ENCODE measurements at places on chromosomes 11 and 22. TPM values are rescaled to one million over a fixed set of nuclear protein-coding genes. Genes with fewer than 3 reads are reported as not detected.

DNA sequence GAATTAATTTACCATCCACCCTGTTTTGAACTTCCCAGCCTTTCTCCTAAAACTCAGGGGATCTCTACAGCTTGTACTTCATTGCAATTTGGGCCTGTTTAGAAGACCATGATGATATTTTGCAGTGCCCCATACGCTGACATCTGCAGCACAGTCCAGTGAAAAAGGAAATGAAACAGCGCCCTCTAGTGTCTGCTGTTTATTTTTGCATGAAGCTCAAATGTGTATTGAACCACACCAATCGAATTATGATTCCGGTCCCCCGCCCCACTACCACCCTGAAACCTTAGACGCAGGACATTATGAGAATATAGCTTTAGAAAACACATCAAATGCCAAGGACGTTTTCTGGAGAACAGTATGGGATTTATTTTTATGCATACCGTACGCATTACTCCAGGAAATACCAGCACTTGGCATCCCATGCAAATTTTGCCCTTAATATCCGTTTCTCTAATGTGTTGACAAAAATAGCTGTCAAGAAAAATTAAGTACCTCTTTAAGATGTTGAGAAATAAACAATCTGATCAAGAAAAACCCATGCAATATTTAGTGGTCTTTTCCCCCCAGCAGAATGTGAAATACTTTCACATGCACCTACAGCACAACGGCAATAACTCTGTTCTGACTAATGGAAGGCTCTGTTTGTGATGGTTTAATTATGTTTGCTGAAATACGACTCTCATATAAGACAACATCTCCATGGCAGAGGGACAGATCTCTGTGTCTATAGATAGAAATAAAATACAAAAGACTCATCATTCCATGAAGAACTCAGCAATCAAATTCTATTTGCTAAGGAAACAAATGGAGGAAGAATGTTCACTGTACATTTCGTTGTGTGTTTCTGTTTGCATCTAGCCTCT, 93.9 kb downstream of the TECTA start:
- peak; percentile 63 for DNase-seq
- H3K36me3 ChIP-seq = no peaks in the 10 kb centered on the region
- peaks cover 12% of the 10 kb centered on the region for H3K27me3 ChIP-seq
- H3K4me1 ChIP-seq = no peaks in the 10 kb centered on the region
- no peak overlapping the region for H3K27ac ChIP-seq

DNA sequence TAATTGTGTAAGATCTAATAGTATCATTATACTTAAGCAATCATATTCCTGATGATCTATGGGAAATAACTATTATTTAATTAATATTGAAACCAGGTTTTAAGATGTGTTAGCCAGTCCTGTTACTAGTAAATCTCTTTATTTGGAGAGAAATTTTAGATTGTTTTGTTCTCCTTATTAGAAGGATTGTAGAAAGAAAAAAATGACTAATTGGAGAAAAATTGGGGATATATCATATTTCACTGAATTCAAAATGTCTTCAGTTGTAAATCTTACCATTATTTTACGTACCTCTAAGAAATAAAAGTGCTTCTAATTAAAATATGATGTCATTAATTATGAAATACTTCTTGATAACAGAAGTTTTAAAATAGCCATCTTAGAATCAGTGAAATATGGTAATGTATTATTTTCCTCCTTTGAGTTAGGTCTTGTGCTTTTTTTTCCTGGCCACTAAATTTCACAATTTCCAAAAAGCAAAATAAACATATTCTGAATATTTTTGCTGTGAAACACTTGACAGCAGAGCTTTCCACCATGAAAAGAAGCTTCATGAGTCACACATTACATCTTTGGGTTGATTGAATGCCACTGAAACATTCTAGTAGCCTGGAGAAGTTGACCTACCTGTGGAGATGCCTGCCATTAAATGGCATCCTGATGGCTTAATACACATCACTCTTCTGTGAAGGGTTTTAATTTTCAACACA, 6.4 kb downstream of the BIRC3 start:
- no peaks in the 10 kb centered on the region for H3K27me3 ChIP-seq
- peaks cover 73% of the 10 kb centered on the region for H3K36me3 ChIP-seq
- H3K4me3 ChIP-seq = no peak overlapping the region
- H3K4me1 ChIP-seq = peaks cover 57% of the 10 kb centered on the region
- no peak overlapping the region for H3K27ac ChIP-seq
- DNase-seq = no peak

FAM118A gene
- total RNA-seq = 30.6 TPM

DNA sequence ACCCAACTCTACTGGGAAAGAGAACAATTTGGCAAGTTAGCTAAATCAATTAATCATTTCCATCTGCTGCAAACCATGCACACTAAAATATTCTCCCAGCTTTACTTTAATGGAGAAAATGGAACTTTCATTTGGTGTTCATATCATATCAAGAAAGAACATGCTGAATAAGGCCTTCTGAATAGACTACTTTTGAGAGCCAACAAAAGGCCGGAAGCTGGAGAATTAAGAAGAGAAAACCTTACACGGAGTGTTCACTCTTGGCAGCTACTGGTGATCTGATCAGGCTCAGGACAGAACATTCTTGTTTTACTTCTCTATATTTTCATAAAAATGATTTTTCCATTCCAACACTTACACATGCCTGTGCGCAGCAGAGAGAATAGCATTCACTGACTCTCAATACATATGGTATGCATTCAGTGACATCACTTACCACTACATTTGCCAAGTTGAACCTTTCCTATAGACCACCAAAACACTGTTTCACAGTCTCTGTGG, 165.3 kb downstream of the TTC28 start:
- H3K36me3 ChIP-seq = no peaks in the 10 kb centered on the region
- no peak overlapping the region for H3K27ac ChIP-seq
- no peak overlapping the region for H3K4me3 ChIP-seq
- H3K27me3 ChIP-seq = peaks cover 9% of the 10 kb centered on the region
- no peaks in the 10 kb centered on the region for H3K4me1 ChIP-seq

DNA sequence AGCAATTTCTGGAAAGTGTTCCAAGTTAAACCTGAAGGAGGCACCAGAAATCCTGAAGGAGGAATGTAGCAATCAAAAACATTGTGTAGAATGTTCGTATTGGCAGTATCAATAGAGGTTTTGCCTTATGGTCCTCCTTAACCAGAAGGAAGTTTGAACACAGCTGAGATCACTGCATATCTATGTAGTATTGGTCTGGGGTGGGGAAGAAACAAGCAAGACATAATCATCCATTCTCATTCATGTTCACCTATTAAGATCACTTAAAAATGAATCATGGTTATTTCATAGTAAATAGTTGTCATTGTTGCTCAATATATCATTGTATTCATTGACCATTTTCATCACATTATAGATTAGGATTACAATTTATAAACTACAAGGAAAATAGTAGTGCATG, 160.5 kb downstream of the DDX10 start:
- H3K36me3 ChIP-seq = peaks cover 17% of the 10 kb centered on the region
- H3K27ac ChIP-seq = no peak overlapping the region
- no peak for DNase-seq
- peaks cover 12% of the 10 kb centered on the region for H3K4me1 ChIP-seq

- H3K4me1 ChIP-seq = peaks cover 15% of the 10 kb centered on the region
- H3K36me3 ChIP-seq = no peaks in the 10 kb centered on the region
- no peak overlapping the region for H3K4me3 ChIP-seq
- no peak overlapping the region for H3K27ac ChIP-seq
Measured at GRCh38 chr22:49756676-49757075, 71.0 kb downstream of the BRD1 start.

DNA sequence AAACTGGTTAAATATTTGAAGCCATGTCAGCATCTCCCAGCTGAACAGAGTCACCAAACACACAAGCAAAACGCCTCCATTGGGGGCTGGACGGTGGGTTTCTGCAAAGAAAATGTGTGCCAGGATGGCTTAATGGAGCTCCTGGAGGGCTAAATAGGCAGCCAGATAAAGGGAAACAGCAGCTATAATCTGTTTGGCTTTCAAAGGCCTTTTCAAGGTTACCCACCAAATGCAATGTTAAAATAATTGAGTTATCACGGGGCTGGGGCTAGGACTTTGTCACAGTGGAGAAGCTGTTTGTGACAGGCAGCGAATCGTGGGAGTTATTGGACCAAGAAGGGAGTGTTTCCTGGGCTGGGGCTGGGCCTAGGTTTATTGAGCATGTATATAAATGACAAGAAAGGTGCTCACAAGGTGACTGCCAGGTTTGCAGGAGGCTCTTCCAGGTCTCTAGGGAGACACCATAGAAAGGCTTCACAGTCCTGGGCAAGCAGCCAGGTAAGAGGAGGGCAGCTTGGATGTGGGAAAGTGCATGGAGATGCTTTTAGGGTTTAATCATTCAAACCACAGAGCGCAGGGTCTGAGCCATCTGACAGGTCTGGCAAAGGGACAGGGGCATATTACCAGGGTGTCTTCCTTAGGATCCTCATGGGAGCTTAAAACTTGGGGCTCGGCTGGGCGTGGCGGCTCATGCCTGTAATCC, 28.3 kb downstream of the GRIK4 start:
- H3K27me3 ChIP-seq = no peaks in the 10 kb centered on the region
- no peaks in the 10 kb centered on the region for H3K36me3 ChIP-seq
- H3K4me3 ChIP-seq = no peak overlapping the region
- H3K27ac ChIP-seq = no peak overlapping the region
- no peak for DNase-seq

DNA sequence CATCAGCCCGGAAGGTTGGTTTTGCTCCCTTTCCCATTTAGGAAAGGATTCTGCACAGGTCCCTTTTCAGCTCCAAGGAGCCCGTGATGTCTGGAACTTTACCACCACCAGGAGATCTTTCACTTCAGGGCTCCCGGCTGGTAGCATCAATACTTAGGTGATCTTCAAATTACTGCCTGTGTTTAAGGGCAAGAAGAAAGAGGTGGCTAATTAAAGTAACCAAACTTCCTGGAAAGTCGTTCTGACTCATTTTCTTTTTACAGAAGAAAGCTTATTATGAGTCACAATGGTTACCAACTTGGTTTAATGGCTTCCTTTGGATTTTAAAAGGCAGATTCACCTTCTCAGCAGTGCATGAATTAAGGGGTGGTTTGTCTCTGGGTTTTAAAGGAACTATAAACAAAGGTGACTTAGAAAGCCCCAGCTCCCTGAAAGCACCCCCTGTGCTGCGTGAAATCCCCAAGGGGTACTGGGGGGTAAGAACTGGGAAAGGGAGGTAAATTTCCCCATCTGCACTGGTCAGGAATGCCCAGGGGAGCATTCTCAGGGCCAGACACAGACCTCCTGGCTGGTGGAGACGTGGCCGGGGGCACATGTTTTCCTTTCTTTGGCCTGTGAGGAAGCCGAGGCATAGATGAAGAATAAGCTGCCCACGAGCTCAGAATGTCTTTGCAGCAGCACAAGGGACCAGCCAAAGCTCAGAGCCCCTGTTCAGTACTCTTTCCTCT, 8.8 kb downstream of the POU2F3 start:
- H3K27me3 ChIP-seq = peaks cover 56% of the 10 kb centered on the region
- H3K4me1 ChIP-seq = peaks cover 45% of the 10 kb centered on the region
- H3K36me3 ChIP-seq = no peaks in the 10 kb centered on the region
- peak; percentile 18 for DNase-seq

DNA sequence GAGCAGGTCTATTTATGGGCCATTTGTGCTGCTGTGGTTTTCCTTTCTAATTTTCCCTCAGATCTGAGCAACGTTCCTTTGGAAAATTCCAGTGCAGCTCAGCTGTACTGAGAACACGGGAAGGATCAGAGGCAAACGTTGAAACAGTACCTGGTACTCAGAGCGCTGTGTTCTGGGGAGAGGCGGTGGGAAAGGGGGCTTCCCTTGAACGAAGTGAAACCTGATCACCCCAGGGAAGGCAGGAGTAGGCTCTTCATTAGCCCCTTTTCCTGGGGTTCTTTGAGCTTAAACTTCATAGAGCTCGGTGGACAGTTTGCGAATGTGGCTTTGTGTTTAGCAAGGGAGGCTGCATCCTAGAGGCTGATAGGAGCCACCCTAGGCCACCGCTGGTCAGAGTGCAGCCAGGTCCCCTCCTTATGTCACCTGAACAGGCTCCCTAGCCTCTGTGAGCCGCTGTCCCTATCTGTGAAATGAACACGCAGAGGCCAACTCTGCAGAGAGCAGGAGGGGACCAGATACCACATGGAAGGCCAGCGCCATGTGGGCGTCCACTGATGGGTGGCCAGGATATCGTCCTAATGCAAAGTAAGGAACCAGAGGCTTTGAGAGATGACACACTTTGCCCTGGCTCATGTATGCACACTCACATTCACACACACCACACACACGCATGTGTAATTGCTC, 1464.8 kb downstream of the BRD1 start:
- no peak overlapping the region for H3K27ac ChIP-seq
- no peaks in the 10 kb centered on the region for H3K36me3 ChIP-seq
- no peak for DNase-seq

- DNase-seq = no peak
- no peaks in the 10 kb centered on the region for H3K4me1 ChIP-seq
- H3K36me3 ChIP-seq = no peaks in the 10 kb centered on the region
- H3K4me3 ChIP-seq = no peak overlapping the region
- peaks cover 12% of the 10 kb centered on the region for H3K27me3 ChIP-seq
Measured at GRCh38 chr11:128898580-128899344, 7.6 kb downstream of the KCNJ5 start.

LRRN4CL gene
- total RNA-seq = not detected

- no peaks in the 10 kb centered on the region for H3K4me1 ChIP-seq
- H3K36me3 ChIP-seq = no peaks in the 10 kb centered on the region
- no peak overlapping the region for H3K4me3 ChIP-seq
Measured at GRCh38 chr11:46133119-46133518, 11.9 kb upstream of the PHF21A start.

GRCh38 chr22:33578752-33579151, 341.5 kb downstream of the LARGE1 start:
- H3K36me3 ChIP-seq = no peaks in the 10 kb centered on the region
- H3K4me1 ChIP-seq = no peaks in the 10 kb centered on the region
- no peak overlapping the region for H3K27ac ChIP-seq
- no peak overlapping the region for H3K4me3 ChIP-seq
- no peak for DNase-seq
- no peaks in the 10 kb centered on the region for H3K27me3 ChIP-seq

NELL1 gene
- not detected for total RNA-seq
